ENCODE measurements at places on chromosomes 16 and 17. TPM values are rescaled to one million over a fixed set of nuclear protein-coding genes. Genes with fewer than 3 reads are reported as not detected.

TBC1D3H gene
- total RNA-seq: not detected

TBC1D3G gene
- total RNA-seq: not detected

C1QL1 gene
- total RNA-seq: 0.17 TPM

ADGRG3 gene
- not detected for total RNA-seq

CTRL gene
- 0.35 TPM for total RNA-seq

MYH13 gene
- not detected for total RNA-seq

GPR142 gene
- not detected for total RNA-seq

HSD17B2 gene
- total RNA-seq: 1.3 TPM

KRT39 gene
- not detected for total RNA-seq

C16orf74 gene
- total RNA-seq: 94.7 TPM

TMC8 gene
- total RNA-seq: 0.11 TPM

TMEM238L gene
- not detected for total RNA-seq

CCL2 gene
- 0.63 TPM for total RNA-seq

UBE2I gene
- total RNA-seq: 76.7 TPM

NOG gene
- total RNA-seq: 6.1 TPM

PYDC1 gene
- not detected for total RNA-seq

KRTAP3-3 gene
- total RNA-seq: not detected

MYH8 gene
- total RNA-seq: not detected

NLRC3 gene
- total RNA-seq: not detected

ACAP1 gene
- 7.6 TPM for total RNA-seq

TMEM100 gene
- 0.07 TPM for total RNA-seq

LRRC37A2 gene
- total RNA-seq: 2.9 TPM

STH gene
- total RNA-seq: not detected

SOX15 gene
- total RNA-seq: 176 TPM

TANC2 gene
- total RNA-seq: 41.3 TPM

NHLRC4 gene
- total RNA-seq: 0.41 TPM

WNT3 gene
- 1.3 TPM for total RNA-seq

IL34 gene
- 0.11 TPM for total RNA-seq

GNAO1 gene
- 0.07 TPM for total RNA-seq

KRTAP9-8 gene
- total RNA-seq: not detected

MMP2 gene
- 52.9 TPM for total RNA-seq

CCL22 gene
- not detected for total RNA-seq

C16orf96 gene
- not detected for total RNA-seq
